ENCODE measurements at places on chromosomes 7 and 10.

DNA sequence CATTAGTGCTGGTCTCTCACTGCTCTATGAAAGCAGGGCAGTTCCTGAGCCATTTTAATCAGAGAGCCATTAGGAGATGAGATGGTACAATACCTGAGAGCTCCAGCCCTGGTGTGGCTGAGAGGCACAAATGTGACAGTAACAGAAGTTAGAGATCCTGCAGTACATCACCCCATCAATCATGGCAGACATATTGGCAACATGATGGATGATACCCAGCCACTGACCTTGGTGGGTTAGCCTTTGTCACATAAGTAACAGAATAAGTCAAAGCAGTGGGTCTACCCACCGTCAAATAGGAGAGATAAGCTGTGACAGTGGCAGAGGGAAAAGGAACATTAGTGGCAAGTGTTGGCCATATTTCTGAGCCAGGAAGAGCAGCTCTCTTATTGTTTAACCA lies 53.3 kb upstream of the NXPH1 start:
- no peak for DNase-seq

DNA sequence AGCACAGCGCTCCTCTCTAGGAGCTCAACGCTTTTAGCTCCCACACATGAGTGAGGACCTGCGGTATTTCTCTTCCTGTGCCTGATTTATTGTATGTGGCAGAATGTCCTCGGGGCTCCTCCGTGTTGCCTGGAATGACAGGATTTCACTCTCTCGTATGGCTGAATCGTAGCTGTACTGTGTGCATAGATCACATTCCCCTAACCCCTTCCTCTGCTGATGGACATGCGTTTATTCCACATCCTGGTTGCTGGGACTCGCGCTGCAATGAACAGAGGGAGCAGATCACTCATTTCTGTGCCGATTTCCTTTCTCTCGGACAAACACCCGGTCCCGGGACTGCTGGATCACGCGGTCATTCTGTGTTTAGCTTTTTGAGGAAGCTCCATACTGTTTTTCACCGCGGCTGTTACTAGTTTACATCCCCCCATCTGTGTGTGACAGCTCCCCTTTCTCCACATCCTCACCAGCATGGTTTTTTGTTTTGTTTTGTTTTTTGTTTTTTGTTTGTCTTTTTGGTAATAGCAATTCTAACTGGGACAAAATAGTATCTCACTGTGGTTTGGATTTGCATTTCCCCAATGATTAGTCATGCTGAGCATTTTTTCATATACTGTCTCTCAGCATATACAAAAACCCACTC lies 76.3 kb downstream of the FOXL3 start:
- no peak for DNase-seq

- no peak for DNase-seq
These were observed 32.6 kb downstream of the VSTM4 start for GRCh38 chr10:49082766-49083165.

- DNase-seq = no peak
These were observed 392.7 kb upstream of the AUTS2 start for GRCh38 chr7:69205581-69205980.

DNA sequence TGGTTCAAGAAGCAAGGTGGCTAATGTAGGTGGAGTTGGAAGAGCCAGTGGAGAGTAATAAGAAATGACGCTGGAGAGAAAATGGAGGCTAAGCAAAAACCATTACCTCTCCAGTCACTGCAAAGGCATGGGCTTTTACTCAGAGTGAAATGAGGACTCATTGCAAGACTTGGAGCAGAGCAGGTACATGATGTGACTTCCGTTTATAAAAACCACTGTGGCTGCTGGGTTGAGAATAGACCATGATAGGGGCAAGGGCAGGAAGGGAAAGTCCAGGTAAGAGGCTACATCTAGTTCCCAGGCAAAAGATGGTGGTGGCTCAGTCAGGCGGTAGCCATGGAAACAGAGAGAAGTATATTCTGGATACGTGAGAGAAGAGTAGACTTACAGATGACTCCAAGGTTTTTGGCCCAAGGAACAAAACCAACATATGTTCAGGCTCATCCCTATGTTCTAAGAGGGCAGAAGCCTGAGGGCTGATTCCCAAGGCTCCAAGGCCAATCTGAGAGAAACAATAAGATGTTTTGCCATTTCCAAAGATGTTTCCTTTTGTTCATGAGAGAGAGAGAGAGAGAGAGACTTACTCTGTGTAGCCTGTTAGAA lies 21.5 kb upstream of the PDE1C start:
- no peak for DNase-seq

- no peak for DNase-seq
These were observed 133.2 kb upstream of the ITGB1 start for GRCh38 chr10:33091201-33091600.

DNA sequence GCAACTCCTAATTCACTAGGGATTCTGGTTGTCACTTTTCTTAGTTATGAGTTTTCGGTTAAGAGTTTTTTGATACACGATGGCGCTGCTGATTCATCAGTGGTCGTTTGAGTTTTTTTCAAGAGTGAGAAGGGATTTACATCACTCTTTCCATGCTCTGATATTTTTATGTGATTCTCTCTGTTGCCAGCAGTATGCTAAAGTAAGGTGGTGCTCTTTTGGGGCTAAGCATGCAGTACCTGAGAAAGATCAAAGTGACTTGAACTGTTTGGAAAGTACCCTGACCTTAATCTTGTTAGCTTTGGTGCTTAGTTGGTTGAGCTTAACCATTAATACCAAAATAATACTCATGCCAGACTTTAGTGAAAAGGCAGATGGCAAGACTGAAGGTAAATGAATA lies 28.1 kb downstream of the STAMBPL1 start:
- DNase-seq = no peak

DNA sequence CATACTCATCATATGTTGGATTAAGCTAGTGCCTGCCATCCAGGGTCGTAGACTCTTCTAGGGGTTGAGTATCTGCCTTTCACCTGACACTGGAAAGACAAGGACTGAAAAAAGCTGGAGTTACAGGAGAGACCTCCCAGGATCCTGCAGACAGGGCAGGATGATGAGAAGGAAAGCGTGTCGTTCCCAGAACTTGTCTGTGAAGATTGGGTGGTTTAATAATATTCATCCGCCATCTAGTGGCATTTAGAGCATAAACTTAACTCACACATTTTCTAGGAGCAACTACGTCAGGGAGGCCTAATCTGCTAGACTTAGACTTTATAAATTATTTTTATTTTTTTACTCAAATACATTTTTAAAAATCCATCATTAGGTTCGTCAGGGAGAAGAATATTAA lies 59.6 kb downstream of the ADRB1 start:
- no peak for DNase-seq

- no peak for DNase-seq
These were observed 197.4 kb downstream of the ELMO1 start for GRCh38 chr7:37251222-37251621.

DNA sequence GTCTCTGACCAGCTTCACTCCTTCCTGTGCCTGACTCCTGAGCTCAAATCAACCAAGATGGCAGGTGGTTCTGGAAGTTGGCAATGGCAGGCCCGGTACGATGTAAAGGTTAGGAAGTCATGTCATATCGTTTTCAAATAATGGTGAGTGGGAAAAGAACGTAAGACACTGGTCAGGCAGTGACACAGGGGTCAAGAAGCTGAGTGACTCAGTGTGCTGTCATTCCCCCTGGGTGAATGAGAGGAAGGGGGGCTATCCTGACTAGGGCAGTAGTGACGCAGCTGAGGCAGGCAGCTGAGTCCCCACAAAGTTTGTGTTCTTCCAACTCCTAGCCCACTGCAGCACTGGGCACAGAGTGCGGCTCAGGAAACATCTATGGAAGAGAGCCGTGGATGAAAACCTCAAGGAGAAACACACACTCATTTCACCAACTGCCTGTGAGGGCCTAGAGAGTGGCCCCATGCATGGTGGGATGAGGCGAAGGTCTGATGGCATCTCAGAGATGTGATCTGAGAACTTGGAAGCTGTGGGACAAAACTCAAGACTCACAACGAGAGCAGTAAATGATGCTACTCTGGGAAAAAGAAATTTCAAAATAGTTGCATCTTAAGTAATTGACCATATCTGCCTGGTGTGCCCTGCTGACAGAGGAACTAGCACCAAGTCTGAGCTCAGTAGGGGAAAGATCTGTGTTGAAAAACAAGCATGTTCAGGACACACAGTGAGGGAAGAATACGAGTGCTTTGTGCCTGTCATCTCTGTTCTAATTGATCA lies 23.2 kb downstream of the CREB3L2 start:
- no peak for DNase-seq

GRCh38 chr7:2734751-2735571 lies 47.0 kb downstream of the AMZ1 start:
- DNase-seq = peak; percentile 35

DNA sequence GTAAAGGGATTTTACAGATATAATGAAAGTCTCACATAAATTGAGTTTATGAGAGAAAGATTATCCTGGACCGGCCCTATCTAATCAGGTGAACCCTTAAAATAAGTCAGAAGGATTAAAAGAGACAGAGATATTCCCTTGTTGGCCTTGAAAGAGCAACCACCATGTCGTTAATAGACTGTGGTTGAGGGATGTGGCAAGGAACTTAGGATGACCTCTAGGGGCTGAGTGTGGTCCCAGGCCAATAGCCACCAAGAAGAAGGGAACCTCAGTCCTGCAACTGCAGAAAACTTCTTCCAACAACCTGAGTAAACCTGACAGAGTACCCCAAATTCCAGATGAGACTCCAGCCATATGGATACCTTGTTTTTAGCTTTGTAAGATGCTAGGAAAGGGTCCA lies 121.5 kb downstream of the POLR1F start:
- no peak for DNase-seq

DNA sequence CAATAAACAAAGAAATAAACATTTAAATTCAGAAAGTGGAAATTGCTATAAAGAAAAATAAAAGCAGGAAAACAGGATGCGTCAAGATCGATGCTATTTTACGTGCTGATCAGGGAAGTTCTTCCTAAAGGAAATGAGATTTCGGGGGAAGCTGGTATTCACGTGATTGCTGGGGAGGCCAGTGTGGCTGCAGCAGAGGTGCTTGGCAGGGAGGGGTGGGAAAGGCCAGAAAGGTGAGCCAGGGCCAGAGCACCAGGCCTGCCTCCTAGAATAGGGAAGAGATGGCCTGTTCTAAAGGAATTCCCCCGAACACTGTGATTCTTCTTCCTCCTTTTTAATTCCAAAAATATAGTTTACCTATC lies 923 bp upstream of the CREB3L2 start:
- no peak for DNase-seq

- DNase-seq = no peak
These were observed 19.0 kb downstream of the NAPEPLD start for GRCh38 chr7:103129702-103130549.

DNA sequence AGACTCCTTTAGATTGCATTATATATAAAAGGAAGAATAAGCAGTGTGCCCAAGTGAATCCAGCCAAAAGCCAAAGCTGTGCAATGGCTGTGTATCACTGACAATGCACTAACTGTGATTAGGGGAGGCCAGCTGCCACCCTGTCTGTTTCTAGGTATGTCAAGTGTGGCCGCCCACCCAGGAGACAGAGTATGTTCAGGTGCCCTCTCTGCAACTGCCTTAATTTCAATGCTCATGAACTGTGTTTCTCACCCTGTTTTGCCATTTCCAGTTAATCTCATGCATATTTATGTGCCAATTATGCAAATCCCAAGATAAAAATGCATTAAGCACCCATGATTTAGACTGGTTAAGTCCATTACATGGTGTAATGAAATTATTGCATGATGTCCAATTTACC lies 159.4 kb downstream of the FRMD4A start:
- no peak for DNase-seq

GRCh38 chr10:106078895-106079576 lies 1085.5 kb downstream of the SORCS1 start:
- DNase-seq = no peak

GRCh38 chr7:27196287-27196767 lies 3.6 kb downstream of the HOXA13 start:
- peak; percentile 68 for DNase-seq

DNA sequence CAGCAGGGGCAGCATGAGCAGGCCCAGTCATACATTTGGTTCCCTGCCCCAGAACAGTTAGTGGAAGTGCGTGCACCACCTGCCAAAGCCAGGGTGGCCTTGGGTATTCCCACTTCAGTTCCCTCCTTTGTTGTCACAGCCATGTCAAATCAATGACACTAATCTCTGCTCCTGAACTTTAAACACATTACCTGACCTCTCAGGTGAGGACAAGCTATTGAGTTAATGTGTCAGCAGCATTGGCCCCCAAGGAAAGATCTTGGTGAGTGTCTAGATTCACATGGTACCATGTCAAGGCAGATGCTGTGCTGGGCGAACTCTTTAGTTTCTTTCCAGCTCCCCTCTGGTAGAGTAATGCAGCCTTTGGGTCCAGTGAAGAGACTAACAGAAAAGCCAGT lies 2.1 kb downstream of the CYP3A5 start:
- no peak for DNase-seq

GRCh38 chr10:121792198-121792597 lies 135.6 kb downstream of the ATE1 start:
- no peak for DNase-seq

DNA sequence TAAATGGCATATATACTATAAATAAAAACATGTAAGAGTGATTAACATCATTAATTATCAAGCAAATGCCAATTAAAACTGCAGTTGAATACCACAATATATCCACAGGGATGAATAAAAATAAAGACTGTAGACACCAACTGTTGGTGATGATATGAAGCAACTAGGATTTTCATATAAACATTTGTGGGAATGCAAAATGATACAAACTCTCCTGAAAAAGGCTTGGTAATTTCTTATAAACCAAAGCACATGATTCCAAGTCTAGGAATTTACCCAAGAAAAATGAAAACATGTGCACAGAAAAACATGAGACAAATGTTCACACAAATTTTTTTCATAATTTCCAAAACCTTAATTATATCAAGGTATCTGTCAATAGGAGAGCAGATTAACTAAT lies 448.1 kb downstream of the ETV1 start:
- no peak for DNase-seq

DNA sequence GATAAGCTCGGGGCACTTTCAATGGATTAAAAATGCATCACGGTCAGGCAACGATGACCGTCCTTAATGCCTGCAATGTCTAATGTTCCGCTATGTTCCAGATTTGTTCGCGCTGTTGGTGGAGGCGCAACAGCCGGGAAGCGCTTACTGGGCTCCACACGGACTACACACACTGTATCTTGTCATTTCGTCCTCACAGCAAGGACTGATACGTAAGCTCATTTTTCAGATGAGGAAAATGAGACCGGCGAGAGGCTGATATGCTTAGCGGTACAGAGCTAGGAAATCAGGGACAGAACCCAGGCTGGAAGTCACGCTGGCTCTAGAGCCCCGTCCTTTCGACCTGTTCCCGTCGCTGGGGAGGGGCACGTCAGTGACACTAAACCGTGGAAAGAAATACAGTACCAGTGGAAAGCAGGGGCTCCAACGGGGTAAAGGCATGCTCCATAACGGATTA lies 670 bp downstream of the TPK1 start:
- DNase-seq = no peak
